ENCODE measurements at places on chromosomes 2 and 18. TPM values are rescaled to one million over a fixed set of nuclear protein-coding genes. Genes with fewer than 3 reads are reported as not detected.
A peak's percentile ranks its signal among the peaks of the same experiment; 100 is the strongest.

DNA sequence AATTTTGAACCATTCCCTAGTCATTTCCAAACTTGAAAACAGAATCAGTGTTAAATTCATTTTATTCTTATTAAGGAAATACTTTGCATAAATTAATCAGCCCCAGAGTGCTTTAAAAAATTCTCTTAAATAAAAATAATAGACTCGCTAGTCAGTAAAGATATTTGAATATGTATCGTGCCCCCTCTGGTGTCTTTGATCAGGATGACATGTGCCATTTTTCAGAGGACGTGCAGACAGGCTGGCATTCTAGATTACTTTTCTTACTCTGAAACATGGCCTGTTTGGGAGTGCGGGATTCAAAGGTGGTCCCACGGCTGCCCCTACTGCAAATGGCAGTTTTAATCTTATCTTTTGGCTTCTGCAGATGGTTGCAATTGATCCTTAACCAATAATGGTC is 5.5 kb upstream of the MROH2A start:
- no peak for DNase-seq

GRCh38 chr2:65390134-65390533 is 42.3 kb downstream of the SPRED2 start:
- DNase-seq = no peak

DNA sequence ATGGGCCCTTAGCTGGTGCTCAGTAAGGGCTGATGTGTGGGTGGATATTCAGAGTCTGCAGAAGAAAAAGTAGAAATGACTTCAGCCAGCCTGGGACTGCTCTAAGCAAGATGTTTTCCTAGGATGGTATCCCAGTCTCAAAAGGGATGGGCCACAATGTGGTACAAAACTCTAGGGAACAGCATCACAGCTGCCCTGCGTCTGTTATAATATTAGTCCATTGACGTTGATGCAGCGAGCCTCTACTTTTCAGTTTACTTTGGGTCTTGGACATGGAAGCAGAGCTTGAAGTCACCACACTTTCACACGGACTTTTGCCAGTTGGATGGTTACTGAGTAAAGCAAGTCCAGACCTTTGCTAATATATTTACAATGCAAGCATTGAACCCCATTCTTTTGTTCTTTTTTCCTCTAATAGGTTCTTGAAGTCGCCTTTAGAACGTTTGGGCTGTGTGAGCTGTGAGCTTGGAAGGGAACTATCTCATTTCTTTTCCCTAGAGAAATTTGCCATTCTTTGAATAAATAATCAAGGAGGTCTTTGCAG is 105.7 kb downstream of the RDH14 start:
- no peak for DNase-seq

GRCh38 chr18:45227001-45227742 is 388.1 kb upstream of the SLC14A2 start:
- no peak for DNase-seq

DNA sequence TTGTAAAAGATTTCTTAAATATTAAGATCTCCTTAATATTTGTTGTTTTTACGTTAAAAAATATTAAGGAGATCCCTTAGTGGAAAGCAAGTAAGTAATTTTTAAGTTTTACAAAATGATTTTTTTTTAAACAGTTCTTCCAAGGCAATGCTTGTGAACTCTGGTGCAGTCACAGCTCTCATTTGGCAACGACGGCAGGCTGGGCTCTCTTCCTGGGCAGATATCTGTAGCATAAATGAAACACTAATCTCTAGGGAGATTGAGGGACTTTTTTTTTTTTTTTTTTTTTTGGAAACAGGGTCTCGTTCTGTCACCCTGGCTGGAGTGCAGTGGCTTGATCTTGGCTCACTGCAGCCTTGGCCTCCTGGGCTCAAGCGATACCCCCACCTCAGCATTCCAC is 38.5 kb downstream of the GORASP2 start:
- no peak for DNase-seq

Gene ITGAV
- 76.9 TPM for total RNA-seq

DNA sequence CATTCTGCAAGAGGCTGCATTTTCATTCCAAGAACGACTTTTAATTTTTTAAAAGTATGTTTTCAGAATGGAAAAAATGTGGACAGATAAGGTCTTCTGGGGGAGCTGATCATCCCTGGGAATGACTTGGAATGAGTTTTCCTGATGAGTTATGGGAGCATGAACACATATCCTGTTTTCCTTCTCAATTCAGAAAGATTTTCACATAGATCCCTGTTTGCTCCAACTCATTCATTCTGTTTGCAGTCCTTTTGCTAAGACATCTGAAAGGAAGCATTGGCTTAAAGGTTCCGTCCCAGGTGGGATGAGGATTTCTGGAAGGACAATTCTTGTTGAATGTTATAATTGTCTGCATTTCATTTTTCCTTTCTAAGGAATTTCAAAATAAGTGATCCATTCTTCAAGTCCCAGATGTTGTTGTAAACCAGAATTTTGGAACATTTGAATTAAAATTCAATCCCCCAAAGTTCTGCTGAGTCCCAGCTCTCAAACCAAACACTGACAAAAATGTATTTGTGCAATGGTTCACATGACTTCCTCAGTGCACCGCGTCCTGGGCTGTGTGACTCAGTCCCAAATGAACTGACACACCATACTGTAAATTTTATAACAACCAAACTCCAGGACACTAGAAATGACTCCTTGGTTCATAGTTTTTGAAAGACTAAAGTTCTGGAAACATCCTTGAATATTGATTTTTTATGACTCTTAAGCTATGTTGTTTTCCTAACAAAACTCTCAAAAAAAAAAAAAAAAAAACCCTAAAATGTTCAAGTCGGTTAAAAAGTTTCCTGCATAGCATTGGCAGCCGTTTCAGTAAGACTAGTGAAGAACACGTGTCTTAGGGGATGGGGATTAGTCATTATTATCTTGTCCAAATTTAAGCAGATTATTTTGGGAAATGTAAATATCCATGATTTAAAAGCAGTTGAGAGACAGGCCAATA is 281.8 kb upstream of the TCF4 start:
- DNase-seq = peak; percentile 27

Gene ALPG
- total RNA-seq = not detected

Measured in uterus (tissue), 4 donors.